ENCODE measurements at places on chromosomes 4 and X.

DNA sequence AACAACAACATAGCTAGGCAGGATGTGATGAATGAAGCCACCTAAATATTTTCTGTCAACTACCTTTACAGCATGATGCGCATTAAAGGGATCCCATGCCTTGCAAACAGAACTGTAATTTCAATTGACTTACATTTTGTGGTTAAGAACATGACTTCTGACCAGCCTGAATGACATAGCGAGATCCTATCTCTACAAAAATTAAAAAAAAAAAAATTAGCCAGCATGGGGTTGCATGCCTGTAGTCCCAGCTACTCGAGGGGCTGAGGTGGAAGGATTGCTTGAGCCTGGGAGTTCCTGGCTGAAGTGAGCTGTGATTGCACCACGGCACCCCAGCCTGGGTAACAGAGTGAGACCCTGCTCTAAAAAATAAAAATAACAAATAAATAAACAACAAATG lies 680.6 kb downstream of the IQCM start:
- DNase-seq, result no peak

GRCh38 chr4:829291-829690 lies 3.4 kb upstream of the CPLX1 start:
- DNase-seq, result no peak

- DNase-seq, result no peak
These were observed 12.8 kb upstream of the F8A1 start for GRCh38 chrX:154873329-154873728.

DNA sequence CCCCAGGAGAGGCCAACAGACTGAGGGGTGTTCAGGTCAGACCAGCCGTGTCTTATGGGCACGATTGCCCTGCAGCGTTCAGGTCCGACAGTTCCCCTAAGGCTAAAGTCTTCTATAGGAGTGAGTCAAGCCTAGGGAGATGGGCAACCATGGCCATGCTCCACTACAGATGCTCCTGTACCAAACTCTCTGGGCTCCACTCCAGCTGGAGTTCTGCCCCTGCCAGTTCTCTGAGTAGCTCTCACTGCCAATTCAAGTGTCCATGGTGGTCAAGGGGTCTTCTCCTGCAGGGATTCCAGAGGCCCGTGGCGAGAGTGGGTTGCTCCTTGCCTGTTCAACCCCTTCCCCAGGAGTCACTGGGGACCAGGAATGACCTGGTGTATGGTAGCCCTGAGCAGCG lies 38.2 kb downstream of the BEX3 start:
- no peak for DNase-seq

GRCh38 chr4:69753686-69754085 lies 6.7 kb downstream of the SULT1B1 start:
- no peak for DNase-seq

DNA sequence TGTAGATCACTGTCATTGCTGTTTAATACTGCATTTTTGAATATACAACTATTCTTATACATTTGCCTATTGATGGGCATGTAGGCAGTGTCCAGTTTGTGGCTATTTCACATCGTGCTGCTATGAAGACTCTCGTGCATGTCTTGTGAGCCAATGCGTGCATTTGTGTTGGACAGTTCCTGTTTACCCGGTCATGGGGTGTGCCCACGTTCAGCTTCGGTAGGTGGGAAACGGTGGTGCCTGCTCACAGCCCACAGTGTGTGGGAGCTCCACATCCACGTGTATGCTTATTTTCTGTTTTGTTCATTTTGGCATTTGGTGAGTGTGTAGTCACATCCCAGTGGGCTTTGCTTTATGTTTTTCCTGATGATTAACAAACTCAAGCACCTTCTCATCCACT lies 19.7 kb upstream of the RNF212 start:
- no peak for DNase-seq

DNA sequence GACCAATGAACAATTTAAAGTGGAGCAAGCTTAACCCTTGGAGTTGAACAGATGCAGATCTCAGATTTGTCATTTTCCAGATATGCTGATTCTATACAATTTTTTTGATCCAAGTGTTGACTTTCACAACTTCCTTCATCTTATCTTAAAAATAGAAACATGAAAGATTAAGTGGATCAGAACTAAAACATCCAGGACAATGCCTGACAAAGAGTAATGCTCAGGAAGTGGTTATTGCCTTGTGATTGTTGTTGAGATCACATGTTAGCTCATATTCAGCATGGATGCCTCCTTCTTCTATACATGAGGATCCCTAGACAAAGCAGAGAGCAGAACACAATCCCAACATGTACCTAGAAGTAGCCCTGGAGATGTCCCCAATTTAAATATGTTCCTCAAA lies 160.9 kb downstream of the PPARGC1A start:
- no peak for DNase-seq

GRCh38 chrX:54288277-54288676 lies 69.6 kb downstream of the WNK3 start:
- no peak for DNase-seq

DNA sequence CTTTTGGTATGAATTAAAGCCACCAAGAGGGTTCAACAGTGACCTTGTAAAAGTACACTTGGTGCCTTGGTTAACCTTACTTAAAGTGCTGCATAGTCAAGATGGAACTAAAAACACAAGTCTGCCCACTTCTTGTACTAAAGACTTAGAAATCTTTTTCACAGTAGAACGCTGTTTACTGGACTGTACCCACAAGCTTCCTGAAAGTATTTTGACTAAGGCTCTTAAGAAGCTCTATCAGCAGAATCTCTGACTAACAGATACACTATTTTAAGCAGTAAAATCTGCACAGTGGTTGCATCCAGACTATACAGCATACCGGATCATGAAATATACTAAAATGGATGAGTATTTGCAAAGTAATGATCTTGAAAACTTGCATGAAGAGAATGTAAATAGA lies 7.2 kb downstream of the RAB28 start:
- DNase-seq, result peak; percentile 6

DNA sequence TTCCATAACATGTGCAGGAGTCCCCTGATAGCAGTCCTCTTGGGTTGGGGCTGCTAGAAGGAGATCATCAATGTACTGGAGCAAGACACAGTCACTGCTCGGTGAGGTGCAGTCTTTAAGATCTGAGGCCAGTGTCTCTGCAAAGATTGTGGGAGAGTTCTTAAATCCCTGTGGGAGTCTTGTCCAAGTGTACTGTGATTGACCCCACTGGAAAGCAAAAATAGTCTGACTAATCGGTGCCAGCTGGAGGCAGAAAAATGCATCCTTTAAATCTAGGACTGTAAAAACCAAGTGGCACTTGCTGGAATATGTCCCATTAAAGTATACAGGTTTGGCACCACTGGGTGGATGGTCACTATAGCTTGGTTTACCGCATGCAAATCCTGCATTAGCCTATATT lies 31.1 kb downstream of the SULT1E1 start:
- no peak for DNase-seq

DNA sequence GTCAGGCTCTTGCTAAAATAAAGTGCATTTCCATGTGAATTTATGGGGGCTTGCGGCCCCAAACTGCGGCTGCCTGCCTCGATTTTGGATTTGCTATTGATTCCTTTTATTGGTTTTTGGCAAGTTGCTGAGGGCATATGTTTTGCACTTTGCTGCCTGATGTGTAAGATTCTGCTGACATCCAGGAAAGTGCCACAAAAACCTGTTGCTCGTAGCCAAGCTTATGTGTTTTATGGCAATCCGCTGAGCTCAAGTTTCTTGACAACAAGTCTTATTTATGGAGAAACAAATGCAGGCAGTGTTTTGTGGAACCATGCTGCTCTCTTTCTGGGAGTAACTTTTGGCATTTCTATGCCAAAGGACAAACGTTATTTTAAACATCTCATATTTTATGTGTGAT lies 97.3 kb upstream of the DDIT4L start:
- no peak for DNase-seq

DNA sequence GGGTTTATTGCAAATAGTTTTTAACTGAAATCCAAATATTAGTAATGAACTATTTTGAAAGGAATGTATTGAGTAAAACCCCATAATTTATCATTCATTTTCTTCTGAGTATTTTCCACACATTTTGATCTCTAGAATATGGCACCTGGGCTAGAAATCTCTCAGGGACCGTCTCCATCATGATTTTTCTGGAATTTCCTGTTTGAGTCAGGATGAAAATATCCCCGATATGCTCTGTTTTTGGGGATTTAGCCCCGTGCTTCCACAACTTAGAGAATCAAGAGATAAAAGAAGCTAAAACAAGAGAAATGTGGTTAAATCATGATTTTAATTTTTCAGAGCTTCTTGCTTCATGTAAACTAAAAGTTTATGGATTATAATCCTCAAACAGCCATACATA lies 114.2 kb downstream of the SPCS3 start:
- DNase-seq, result no peak

Data from CD4-positive, alpha-beta T cell treated with Interleukin-4 for 4 hours (primary cell).